Stromal cell of bone marrow (primary cell): ENCODE measurements at places on chromosomes 4 and X.

DNA sequence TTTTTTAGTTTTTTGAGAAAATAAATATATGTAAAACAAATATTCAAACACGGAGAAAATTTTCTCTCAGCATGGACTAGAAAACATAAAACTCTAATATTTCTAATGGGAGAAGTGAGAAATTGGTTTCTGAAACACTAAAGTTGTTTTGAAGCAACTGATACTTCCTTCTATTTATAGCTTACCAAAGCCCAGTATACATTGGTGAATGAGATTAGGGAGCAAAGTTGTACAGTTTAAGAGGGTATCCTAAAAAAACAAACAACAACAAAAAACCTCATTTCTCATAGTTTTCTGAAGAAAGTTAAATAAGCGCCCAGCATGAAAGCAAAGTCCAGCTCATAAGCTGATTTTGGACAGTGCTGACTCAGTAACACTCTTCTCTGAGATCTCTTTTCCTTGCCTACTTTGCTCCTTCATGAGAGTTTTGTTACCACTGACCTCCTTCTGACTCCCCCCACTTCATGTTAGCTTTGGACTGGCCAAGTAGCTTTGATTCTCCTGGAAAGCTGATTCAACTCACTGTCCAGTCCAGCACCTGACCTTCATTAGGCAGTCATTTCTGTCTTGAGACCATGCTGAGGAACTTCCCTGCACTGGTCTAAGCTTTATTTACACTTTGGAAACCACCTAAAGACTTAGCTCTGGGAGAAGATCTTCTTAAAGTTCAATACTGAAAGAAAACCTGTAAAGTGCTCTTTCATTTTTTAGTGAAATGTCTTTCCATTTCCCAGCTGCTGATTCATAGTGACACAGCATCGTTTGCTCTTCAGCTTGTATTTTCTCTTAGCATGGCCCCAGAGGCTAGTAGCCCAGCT, 21.8 kb upstream of the P2RY10 start:
- DNase-seq = peak; percentile 25

GRCh38 chrX:41909068-41909467, 14.3 kb downstream of the CASK start:
- DNase-seq = no peak

DNA sequence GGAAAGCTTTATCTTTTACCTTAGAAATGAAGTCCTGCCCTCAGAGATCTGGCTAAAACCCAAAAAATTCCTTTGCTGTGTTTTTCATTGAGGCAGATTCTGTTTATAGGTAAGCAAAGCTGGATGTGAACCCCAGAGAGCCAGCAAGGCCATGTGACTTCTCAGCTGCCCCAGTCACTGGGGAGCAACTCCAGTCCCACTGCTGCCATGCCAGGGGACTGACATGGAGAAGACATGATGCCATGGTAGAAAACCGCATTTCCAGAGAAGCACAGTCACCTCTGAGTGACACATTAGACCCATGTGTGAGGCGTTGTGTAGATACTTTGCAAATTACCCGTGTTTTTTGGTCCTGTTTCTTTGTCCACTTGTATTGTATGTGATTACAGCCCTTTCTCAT, 45.4 kb downstream of the PTTG2 start:
- no peak for DNase-seq

GRCh38 chr4:8207314-8207713, 8.2 kb downstream of the SH3TC1 start:
- DNase-seq = no peak

DNA sequence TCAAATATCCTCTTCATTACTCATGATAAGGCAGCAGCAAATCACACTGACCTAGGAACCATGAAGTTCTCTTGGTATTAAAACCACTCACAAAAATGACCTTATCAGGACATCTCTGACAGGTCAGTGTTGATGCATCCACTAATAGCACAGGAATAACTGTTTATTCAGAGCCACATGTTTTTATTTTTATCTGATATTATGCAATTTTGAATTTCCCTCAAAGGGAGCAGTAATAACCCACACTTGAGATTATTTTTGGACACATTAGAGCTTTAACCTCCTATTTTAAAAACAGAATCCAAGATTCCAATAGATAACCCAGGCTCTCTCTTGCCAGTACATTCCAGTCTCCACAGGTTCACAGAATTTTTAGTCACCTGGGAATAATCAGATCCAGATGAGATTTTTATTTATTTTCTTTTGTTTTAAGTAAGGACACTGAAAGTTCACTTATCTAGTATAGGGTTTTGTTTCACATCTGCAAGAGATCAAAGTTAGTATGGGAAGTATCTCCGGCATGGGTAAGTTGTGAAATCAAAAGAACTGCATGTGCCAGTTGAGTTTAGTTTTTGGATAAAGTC, 36.3 kb upstream of the MYOZ2 start:
- DNase-seq = no peak

DNA sequence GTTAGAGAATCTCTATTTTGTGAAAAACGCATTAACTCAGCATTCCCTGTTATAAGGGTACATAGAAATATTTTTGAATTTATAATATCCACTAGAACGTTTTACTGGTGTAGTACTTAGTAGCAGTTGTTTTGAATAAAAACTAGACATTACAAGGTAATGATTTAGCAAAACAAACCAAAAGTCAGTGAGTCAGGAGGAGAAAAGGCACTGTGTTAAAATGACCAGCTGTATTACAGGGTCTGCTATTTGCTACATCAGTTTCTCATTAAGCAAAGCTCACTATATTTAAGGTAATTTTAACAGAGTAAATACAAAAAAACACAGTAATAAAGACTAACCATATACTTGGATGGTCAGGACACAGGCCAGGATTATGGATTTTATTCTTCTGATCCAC, 152.8 kb downstream of the RASL11B start:
- no peak for DNase-seq
